ENCODE measurements at places on chromosomes 6 and 20.

DNA sequence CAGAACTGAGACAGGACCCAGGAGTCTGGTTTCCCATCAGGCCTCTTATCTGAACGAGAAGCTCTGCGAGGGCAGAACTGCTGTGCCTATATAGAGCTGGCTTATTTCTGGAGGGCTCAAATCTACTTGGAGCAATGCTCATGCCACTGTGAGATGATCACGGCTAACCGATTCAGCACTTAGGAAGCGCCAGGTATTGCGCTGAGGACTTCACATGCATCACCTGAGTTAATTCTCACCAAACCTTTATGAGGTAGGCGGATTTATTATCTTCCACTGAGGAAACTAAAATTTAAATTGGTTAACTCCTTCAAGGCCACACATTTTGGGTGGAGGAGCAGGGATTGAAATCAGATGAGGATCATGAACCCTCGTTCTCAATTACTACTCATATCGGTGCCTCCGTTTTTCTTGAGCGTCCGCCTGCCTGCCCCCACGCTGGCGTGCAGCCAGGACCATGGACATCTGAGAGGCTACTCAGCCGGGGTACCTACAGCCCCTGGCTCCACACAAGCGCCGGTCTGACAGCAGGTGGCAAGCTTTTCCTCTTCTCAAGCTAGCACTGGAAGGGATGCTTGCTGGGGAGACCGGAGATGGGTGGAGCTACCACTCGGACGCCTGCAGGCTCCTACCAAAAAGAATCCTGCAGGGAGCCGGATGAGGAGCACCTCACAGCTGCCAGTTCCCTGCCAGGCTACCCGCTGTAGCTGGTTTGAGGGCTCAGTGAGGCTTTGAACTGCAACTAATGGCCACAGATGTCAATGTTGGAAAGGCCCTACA is 1.0 kb upstream of the PCIF1 start:
- peak; percentile 50 for DNase-seq

DNA sequence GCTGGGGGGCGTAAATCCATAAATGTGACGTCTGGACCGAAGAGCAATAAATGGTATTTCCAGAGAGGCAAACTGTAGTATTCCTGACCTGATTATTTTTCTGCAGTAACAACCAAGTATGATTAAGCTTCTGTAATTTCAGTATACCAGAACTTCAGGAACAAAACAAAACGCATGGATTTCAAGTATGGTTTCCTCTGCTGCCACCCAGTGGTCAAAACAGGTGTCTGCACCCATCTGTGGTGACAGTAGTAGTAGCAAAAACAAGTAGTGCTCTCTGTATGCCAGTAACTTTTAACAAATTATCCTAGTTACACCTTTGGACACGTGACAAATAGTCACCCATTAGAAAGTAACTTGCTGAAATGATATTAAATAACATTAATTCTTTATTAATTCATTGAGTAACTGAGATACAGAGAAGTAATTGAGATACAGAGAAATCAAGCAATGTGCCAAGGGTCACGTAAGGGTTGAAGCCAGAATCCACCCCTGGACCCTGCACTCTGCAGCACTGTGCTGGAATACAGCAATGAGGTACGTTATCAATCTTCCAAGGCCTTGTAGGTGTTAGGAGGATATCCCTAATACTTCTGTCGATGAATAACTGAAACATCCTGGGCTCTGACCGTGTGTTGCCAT is 7.9 kb downstream of the CALHM4 start:
- peak; percentile 76 for DNase-seq

- DNase-seq: no peak
Measured at GRCh38 chr6:30441171-30441570, 48.1 kb upstream of the HLA-E start.

DNA sequence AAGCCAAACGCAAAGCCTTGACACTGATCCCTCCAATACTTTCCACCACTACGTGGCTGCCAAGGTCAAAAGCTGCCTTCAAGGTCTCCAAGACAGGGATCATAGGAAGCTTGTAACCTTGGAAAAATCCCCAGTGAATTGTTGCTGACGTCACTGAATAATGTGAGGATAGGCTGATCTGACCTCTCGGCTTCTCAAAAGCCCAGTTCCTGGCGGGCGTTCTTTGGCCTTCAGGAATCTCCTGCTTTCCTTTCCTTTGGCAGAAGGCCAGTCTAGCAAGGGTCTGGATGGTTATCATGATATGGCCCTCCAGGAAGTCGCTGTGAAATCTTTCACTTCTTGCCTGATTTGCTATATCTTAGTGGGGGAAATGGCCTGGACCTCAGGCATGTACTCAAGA is 61.4 kb upstream of the TNFAIP3 start:
- no peak for DNase-seq

DNA sequence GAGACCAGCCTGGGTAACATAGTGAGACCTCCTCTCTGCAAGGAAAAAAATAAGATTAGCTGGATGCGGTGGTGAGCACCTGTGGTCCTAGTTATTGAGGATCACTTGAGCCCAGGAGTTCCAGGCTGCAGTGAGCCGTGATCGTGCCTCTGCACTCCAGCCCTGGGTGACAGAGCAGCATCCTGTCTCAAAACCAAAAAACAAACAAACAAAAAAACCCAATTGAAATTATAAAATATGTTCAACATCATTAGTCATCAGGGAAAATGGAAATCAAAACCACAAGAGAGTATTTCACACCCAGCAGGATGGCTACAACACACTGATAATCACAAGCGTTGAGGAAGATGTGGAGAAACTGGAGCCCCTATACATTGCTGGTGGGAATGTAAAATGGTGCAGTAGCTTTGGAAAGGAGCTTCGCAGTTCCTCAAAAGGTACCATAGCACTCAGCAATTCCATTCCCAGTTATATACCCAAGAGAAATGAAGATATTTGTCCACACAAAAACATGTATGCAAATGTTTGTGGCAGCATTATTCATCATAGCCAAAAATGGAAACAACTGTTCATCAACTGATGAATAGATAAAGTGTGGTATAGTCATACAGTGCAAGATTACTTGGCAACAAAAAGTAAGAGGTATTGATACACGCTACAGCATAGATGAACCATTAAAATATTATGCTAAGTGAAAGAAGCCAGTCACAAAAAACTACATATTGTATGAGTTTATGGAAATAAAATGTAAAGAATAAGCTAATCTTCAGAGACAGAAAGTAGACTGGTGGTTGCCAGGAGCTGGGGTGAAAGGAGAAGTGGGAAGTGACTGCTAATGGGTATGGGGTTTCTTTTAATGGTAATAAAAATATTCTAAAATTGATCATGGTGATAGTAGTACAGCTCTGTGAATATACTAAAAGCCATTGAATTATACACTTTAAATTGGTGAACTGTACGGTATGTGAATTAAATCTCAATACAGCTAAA is 38.7 kb upstream of the RIPOR2 start:
- DNase-seq: no peak

- DNase-seq: no peak
Measured at GRCh38 chr20:4449957-4450715, 271.6 kb upstream of the PRND start.

- no peak for DNase-seq
Measured at GRCh38 chr6:170262489-170263088, 28.3 kb downstream of the DLL1 start.

Data from KG1 (cell line).